LNCaP clone FGC (cell line): ENCODE measurements at places on chromosomes 3 and 15.

GRCh38 chr3:56314842-56315241, 153.4 kb downstream of the ERC2 start:
- DNase-seq: no peak

DNA sequence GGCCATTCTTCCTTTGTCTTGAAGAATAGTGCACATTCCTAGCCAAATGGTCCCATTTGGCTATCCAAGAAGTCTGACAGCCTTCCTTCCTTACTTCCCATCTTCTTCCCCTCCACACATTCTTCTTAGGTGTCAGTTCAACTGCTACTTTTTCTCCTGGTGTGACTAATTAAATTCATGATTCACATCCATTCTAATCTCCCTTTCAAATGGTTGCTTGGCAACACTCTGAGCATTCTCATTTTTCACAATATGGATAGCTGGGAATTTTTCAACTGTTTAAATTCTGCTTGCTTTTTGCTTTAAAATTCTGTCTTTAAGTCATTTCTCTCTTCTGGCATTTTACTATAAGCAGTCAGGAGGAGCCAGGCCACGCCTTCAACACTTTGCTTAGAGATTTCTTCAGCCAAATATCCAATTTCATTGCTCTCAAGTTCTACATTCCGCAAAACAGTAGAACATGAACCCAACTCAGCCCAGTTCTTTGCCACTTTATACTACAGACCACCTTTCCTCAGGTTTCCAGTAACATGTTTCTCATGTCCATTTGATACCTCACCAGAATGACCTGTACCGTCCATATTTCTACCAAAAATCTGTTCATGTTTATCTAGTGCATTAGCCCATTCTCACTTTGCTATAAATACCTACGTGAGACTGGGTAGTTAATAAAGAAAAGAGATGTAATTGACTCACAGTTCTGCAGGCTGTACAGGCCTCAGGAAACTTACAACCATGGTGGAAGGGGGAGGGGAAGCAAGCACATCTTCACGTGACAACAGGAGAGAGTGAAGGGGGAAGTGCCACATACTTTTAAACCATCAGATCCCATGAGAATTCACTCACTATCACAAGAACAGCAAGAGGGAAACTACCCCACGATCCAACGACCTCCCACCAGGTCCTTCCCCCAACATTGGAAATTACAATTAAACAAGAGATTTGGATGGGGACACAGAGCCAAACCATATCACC, 31.9 kb upstream of the MCF2L2 start:
- DNase-seq: no peak

DNA sequence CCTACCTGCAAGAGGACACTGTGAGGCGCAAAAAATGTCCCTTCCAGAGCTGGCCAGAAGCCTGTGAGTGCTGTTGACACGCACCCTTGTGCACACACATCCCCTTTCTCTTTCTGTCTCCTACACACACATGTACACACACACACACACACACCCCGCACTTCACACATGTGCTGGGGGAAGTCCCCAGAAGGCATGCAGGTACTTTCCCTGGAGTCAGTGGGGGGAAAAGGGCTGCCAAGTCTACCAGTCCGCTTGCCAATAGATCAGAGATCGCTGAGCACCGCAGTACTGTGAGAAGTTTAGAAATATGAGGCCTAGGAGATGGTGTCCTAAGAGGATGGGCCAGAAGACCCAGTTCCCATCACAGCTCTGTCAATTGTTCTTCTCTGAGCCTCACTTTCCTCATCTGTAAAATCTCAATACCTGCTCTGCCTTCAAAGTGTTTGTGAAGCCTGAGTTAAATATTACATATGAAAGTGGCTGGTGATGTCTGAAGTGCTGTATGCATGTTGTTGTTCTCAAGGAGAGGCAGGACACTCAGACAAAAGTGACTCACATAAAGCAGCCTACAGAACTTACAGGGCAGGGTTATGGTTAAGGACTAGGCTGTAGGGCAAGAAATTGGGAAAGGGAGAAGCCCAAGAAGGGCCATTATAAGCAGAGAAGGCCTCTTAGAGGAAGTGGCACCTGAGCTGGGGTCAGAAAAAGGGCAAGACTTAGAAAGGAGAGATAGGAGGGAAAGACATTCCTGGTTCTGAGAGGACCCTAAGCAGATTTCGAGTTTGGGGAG, 6.8 kb downstream of the IL17RE start:
- DNase-seq: no peak

- DNase-seq: no peak
These were observed 140.1 kb downstream of the ADAMTS17 start for GRCh38 chr15:100201376-100202280.

DNA sequence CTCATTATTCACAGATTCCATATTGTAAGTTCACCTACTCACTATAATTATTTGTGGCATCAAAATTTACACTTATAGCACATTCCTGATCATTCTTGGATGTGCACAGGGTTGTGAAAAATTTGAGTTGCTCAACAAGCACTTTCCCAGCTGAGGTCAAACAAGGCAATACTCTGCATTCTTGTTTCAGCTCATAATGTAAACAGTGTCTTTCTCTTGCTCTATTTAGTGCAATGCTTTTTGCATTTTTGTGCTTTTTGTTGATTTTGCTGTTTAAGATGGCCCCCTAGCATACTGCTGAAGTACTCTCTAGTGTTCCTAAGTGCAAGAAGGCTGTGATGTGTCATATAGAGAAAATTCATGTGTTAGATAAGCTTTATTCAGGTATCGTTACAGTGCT, 66.7 kb upstream of the TNIK start:
- no peak for DNase-seq

DNA sequence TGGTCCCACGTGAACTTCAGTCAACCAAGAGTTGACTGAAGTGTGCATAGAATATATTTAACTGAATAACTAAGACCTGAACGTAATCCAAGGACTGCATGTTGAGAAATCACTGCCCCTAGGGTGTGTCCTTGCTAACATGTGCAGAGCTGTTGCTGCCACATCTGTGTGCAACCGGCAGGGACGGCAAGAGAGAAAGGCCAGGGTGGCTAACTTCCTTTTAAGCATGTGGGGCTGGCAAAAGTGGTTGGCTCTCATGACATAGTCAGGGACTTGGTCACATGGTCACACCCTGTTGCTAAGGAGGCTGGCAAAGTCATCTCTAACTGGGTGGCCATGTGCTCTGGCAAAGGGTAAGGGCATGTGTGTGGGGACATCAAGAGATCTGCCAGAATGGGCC, 52.4 kb downstream of the GASK1A start:
- DNase-seq: no peak

- DNase-seq: no peak
These were observed 10.2 kb upstream of the FBLN2 start for GRCh38 chr3:13538520-13539291.

GRCh38 chr15:39584266-39584659, 3.4 kb downstream of the THBS1 start:
- no peak for DNase-seq

GRCh38 chr3:16795581-16795980, 89.2 kb upstream of the PLCL2 start:
- DNase-seq: no peak

GRCh38 chr3:3992312-3992874, 193.2 kb downstream of the LRRN1 start:
- DNase-seq: peak; percentile 77

GRCh38 chr3:65497846-65498245, 540.9 kb downstream of the MAGI1 start:
- no peak for DNase-seq

DNA sequence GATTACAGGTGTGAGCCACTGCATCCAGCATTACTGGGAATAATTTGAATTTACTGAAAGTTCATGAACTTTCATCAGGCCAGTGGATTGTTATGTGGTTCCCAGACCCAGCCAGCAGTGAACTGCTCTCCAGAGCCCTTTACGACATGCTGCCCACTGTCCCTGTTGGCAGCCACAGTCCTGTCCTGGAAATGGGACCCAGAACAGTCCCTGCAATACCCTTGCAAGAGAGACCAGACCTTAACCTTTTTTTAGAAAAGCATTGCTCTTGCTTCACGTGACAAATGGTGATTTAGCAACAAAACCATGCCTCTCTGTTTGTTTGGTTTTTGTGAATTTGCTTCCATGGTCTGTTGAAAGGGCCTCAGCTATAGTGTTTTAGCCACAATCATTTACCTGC, 367.3 kb upstream of the C2CD4B start:
- no peak for DNase-seq

DNA sequence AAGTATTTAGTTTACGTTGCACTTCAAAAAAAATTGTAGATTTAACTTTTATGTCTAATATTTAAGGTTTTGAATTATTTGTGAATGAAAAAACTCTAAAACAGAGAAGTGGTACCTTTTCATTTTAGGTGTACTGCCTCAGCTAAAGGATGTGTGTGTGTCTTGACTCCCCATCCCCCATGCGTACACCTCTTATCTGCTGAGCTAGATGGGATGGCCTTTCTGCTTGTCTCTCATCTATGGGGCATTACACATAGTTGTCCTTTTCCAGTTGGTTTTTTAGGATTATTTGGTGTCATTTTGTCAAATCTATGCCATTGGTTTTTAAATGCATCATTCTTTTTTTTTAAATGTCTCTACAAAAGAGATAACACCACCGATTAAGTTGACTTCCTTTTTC, 110.9 kb downstream of the FNDC3B start:
- no peak for DNase-seq

DNA sequence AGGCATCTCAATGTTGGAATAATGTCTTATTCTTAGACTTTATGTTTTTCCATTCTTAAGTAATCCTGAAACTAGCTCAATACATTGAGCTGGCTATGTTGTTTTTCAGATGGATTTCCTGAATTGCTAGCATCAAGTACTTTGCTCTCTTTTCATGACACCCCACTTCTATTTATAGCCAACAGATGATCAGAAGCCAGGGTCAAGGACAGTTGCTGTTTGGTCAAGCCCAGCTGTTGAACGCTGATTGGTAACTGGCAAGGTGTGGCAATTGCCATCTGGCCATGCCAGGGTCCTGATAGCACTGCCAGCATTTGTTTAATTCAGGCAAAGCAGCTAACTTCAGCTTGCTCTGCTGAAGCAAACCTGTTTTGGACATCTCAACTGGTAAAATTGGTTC, 46.2 kb upstream of the PLCL2 start:
- DNase-seq: no peak

GRCh38 chr15:29533647-29534046, 264.0 kb upstream of the NSMCE3 start:
- no peak for DNase-seq

DNA sequence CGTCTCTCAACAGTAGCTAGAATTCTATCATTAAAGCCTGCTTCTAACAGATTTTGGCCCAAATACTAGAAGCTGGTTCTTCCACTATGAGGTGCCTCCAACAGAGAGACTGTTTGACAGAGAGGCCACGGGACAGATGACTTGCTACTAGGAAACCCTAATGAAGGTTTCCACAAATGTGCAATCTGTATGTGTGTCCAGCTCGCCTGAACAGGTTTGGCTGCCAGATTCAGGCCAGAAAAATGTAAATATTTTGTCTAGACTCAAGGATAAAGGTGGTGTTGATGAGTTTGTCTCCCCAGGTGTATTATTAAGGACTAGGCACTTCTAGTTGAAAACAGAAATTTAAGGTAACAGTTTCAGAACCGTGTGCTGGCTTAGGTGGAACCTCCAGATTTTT, 91.6 kb upstream of the TRIM42 start:
- DNase-seq: no peak

DNA sequence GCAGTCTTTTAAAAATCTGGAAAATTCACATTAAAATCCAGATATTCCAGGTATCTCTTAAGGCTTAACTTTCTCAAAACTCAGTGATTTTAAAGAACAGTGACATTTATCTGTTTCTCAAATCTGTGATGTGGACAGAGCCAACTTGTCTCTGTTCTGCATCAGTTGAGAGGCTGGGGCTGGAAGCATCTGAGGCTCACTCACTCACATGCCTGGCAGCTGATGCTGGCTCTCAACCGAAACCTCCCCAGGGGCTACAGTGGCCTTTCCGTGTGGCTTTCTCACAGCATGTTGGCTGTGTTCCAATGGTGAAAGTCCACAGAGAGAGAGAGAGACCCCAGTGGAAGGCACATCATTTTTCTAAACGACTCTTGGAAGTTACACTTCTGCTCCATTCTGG, 53.5 kb downstream of the CEMIP start:
- no peak for DNase-seq

DNA sequence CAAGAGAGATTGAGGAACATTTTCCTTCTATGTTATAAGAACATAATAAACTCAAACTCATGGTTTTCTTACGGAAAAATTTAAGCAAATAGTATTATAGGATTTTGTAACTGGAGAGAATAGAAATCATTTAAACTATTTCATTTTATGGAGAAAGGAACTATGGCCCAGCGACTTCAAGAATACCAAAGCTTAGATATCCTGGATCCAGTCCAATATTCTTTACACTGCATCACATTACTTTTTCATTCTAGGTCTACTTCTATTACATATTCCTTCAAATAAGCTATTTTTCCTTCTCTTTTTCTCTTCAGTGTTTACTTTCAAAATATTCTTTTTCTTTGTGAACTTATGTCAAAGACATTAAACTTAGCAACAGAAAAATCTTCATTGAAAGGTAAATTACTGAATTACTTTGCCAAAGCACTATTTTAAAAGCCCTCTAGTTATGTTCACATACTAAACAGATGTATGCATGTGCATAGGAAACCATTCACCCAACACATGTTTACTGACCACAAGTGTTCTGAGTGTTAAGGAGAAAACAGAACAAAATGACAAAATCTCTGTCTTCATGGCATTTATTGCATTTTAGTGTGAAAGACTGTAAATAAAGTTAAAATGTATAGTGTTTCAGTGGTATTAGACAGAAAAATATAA, 20.4 kb downstream of the KPNA4 start:
- no peak for DNase-seq

- no peak for DNase-seq
These were observed 344.7 kb upstream of the RBMS3 start for GRCh38 chr3:28936154-28936553.

- no peak for DNase-seq
These were observed 106.6 kb downstream of the TGFBR2 start for GRCh38 chr3:30712991-30713390.

GRCh38 chr3:140180603-140181002, 245.6 kb downstream of the CLSTN2 start:
- DNase-seq: no peak

DNA sequence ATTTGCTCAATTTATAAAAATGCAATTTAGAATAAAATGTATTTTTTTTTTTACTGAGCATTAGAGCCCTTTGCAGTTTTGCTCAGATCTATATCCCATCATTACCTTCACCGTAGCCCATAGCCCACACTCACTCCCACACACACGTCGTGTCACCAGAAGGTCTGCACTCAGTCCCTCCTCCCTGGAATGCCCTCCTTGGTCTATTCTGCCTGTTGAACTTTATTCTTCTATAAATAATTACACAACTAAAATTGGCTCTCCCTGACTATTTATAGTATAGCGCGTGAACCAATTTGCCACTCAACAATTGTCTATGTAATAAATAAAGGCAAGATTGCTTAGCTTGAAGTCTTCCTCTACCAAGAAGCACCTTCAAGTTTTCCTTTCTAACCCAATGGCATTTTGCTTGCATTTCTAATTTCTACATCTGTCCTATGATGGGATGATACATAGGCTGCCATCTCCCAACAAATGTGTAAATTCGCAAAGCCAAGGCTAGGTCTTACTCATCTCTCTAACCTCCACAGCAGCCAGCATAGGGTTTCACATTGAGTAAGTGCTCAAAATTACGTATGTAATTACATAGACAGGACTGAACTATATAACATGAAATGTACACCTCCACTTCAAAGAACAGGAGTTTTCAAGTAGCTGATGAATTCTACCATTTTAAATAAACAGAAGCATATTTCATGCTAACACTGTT, 172.0 kb upstream of the HES1 start:
- DNase-seq: no peak

GRCh38 chr15:74799856-74800558, 12.6 kb upstream of the LMAN1L start:
- DNase-seq: no peak
